ENCODE measurements at places on chromosomes 1 and 21. TPM values are rescaled to one million over a fixed set of nuclear protein-coding genes. Genes with fewer than 3 reads are reported as not detected.

GRCh38 chr1:168752171-168752832, 23.3 kb upstream of the DPT start:
- no peaks in the 10 kb centered on the region for H3K27me3 ChIP-seq
- no peaks in the 10 kb centered on the region for H3K36me3 ChIP-seq
- H3K4me3 ChIP-seq: no peak overlapping the region
- H3K27ac ChIP-seq: no peak overlapping the region
- DNase-seq: no peak

- DNase-seq: no peak
- H3K36me3 ChIP-seq: no peaks in the 10 kb centered on the region
- peaks cover 3% of the 10 kb centered on the region for H3K4me1 ChIP-seq
- no peak overlapping the region for H3K4me3 ChIP-seq
These were observed 8.5 kb downstream of the AKT3 start for GRCh38 chr1:243841507-243841906.

Gene MTHFR
- polyA plus RNA-seq: 5.1 TPM

Gene GUCA2B
- polyA plus RNA-seq: not detected

Gene LCE3D
- 9.1 TPM for polyA plus RNA-seq

Measured in keratinocyte (primary cell).